ENCODE measurements at places on chromosomes 3 and 15. TPM values are rescaled to one million over a fixed set of nuclear protein-coding genes. Genes with fewer than 3 reads are reported as not detected.

Gene PDZRN3
- total RNA-seq = 31.0 TPM

- H3K27me3 ChIP-seq = no peaks in the 10 kb centered on the region
- DNase-seq = no peak
- H3K4me1 ChIP-seq = no peaks in the 10 kb centered on the region
These were observed 41.9 kb downstream of the NDUFB4 start for GRCh38 chr3:120637851-120638559.

Gene GOLGA8S
- 0.81 TPM for total RNA-seq

Gene CCNDBP1
- 44.1 TPM for total RNA-seq

- peaks cover 14% of the 10 kb centered on the region for H3K4me1 ChIP-seq
- no peak overlapping the region for H3K4me3 ChIP-seq
- H3K27me3 ChIP-seq = no peaks in the 10 kb centered on the region
- H3K36me3 ChIP-seq = peaks cover 4% of the 10 kb centered on the region
These were observed 129.4 kb downstream of the VGLL4 start for GRCh38 chr3:11514191-11514821.

DNA sequence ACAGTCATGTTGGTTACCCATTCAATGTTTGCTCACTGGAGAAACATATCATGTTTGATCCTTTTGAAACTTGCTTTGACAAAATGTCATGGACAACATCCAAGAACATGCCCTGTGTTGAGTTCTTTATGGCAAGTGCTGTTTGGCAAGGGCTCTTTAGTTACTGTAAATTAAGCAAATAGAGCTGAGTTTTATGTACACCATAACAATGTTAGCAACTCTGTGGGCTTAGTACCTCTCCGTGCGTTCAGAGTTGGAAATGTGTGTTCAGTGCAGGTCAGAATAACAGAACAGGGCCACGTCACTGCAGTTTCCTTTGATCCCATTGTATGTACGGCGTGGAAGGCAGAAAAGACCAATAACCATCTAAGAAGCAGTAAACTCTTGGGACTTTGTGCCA, 132.5 kb downstream of the MYRIP start:
- H3K27me3 ChIP-seq = no peaks in the 10 kb centered on the region
- no peak for DNase-seq
- no peaks in the 10 kb centered on the region for H3K36me3 ChIP-seq
- no peak overlapping the region for H3K4me3 ChIP-seq
- no peak overlapping the region for H3K27ac ChIP-seq

DNA sequence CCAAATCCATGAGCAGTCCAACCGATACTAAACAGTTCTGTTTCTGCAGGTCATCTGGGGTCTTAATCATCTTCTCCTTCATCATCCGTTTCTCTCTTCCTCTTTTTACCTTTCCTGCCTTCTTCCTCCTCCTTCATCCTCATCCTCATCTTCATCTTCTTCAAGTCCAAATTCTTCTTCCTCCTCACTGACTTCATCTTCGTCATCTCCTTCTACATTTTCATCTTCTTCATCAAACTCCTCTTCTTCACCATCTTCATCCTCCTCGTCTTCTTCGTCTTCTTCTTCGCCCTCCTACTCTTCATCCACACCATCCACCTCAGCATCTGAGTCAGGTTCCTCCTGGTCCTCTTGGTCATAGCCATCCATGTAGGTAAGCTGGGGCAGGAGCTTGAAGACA, 14.2 kb upstream of the COMMD4 start:
- H3K27me3 ChIP-seq = peaks cover 8% of the 10 kb centered on the region
- H3K4me3 ChIP-seq = no peak overlapping the region
- peaks cover 11% of the 10 kb centered on the region for H3K4me1 ChIP-seq
- no peak overlapping the region for H3K27ac ChIP-seq
- DNase-seq = no peak
- H3K36me3 ChIP-seq = no peaks in the 10 kb centered on the region

- H3K27me3 ChIP-seq = no peaks in the 10 kb centered on the region
- H3K36me3 ChIP-seq = peaks cover 99% of the 10 kb centered on the region
- H3K27ac ChIP-seq = peak overlapping the region; percentile 37
- H3K4me1 ChIP-seq = no peaks in the 10 kb centered on the region
- H3K4me3 ChIP-seq = no peak overlapping the region
- DNase-seq = no peak
These were observed 107.2 kb downstream of the SNRPN start for GRCh38 chr15:25061808-25062550.

Gene DAPK2
- total RNA-seq = 2.0 TPM

- DNase-seq = no peak
- peaks cover 5% of the 10 kb centered on the region for H3K4me1 ChIP-seq
- no peaks in the 10 kb centered on the region for H3K27me3 ChIP-seq
- H3K4me3 ChIP-seq = no peak overlapping the region
- H3K36me3 ChIP-seq = peaks cover 10% of the 10 kb centered on the region
These were observed 8.3 kb downstream of the B3GALNT1 start for GRCh38 chr3:161096771-161097367.

Gene GOLGA8G
- not detected for total RNA-seq

Gene FILIP1L
- 19.4 TPM for total RNA-seq

DNA sequence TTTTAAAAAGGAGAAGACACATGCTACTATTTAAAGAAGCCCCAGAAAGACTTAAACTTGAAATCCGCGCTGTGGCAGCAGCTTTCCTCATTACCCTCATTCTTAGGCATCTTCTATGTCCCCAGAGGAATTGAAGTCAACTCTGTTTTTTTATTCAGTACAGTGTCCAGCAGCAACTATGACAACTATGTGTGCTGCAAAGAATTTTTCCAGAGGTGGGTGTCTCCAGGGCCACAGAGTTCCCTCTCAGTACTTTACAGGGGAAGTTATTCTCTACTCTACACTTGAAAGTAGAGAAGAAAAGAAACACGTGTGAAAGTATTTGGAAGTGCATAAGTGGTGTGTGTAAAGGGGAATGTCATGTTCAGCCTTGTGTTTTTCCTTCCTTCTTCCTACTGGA, 32.0 kb downstream of the GATM start:
- H3K4me1 ChIP-seq = peaks cover 35% of the 10 kb centered on the region
- no peak for DNase-seq
- no peak overlapping the region for H3K27ac ChIP-seq

- no peaks in the 10 kb centered on the region for H3K36me3 ChIP-seq
- H3K4me3 ChIP-seq = no peak overlapping the region
- no peaks in the 10 kb centered on the region for H3K4me1 ChIP-seq
- DNase-seq = no peak
- no peak overlapping the region for H3K27ac ChIP-seq
These were observed 91.5 kb upstream of the ACP3 start for GRCh38 chr3:132225664-132226063.

Gene MED12L
- total RNA-seq = 10.8 TPM

GRCh38 chr15:63331456-63331855, 50.2 kb downstream of the CA12 start:
- peaks cover 14% of the 10 kb centered on the region for H3K27me3 ChIP-seq
- H3K4me1 ChIP-seq = no peaks in the 10 kb centered on the region
- no peaks in the 10 kb centered on the region for H3K36me3 ChIP-seq
- no peak for DNase-seq

Gene OR5H6
- total RNA-seq = not detected

- peaks cover 2% of the 10 kb centered on the region for H3K36me3 ChIP-seq
- no peak overlapping the region for H3K4me3 ChIP-seq
- H3K27ac ChIP-seq = no peak overlapping the region
- no peaks in the 10 kb centered on the region for H3K27me3 ChIP-seq
- DNase-seq = no peak
These were observed 26.0 kb upstream of the MAP4 start for GRCh38 chr3:48042071-48042760.

DNA sequence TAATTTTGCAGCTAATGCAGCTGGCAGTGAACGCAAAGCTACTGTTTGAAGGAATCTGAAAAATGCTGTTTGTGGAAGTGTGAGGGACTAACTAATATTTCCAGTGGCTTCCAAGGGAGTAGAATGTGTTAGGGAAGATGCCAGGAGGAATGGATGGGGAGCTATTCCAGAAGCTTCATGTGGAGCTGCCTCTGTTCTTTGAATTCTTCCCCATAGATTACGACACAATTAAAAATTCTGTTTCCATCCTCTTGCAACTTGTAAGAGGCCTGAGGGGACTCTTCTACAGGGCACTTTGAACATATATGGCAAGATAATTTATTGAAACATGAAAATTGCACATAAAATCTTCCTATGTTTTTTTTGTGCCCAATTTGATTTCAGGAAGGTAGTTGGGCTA, 74.3 kb upstream of the CTXND1 start:
- peaks cover 7% of the 10 kb centered on the region for H3K27me3 ChIP-seq
- H3K27ac ChIP-seq = no peak overlapping the region
- H3K4me1 ChIP-seq = peaks cover 13% of the 10 kb centered on the region
- H3K36me3 ChIP-seq = no peaks in the 10 kb centered on the region

GRCh38 chr3:111545349-111545748, 3.4 kb downstream of the CD96 start:
- no peaks in the 10 kb centered on the region for H3K27me3 ChIP-seq
- no peak overlapping the region for H3K27ac ChIP-seq
- H3K4me3 ChIP-seq = no peak overlapping the region
- no peaks in the 10 kb centered on the region for H3K36me3 ChIP-seq
- no peaks in the 10 kb centered on the region for H3K4me1 ChIP-seq

Gene FMN1
- 0.41 TPM for total RNA-seq

Gene MESP2
- not detected for total RNA-seq

DNA sequence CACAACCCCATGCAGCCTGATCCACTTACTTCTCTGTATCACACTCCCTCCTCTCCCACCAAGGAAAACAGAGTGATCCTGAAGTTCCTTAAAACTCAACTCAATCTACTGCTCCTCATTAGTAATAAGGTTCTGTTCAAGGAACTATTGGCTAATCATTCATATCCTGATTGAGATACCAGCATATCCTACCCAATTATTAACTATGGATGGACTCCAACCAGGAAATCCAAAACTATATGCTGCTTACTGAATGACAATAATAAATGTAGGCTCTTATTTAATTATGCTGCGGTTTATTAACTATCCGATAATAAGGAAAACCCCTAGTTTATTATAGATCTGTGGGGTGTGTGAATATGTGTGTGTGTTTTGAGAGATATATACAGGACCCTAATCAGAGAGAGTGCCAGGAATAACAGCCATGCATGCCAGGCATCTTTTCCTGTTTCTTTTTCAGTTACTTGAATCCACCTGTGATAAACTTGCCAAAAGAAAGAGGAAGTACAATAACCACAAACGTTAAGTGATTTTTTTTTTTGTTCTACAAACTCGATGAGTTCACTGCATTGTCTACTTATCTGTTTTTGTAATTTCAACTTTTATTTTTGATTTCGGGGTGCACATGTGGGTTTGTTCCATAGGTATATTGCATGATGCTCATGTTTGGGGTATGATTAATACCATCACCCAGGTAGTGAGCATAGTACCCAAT, 1031.7 kb upstream of the CFAP20DC start:
- H3K4me1 ChIP-seq = no peaks in the 10 kb centered on the region
- H3K27me3 ChIP-seq = no peaks in the 10 kb centered on the region
- H3K36me3 ChIP-seq = no peaks in the 10 kb centered on the region
- H3K4me3 ChIP-seq = no peak overlapping the region
- DNase-seq = no peak

- peaks cover 3% of the 10 kb centered on the region for H3K4me1 ChIP-seq
- H3K27ac ChIP-seq = no peak overlapping the region
These were observed 272.2 kb upstream of the CHRNA7 start for GRCh38 chr15:31758126-31758525.

GRCh38 chr3:117103675-117104074, 394.1 kb downstream of the TUSC7 start:
- no peaks in the 10 kb centered on the region for H3K36me3 ChIP-seq
- peaks cover 1% of the 10 kb centered on the region for H3K4me1 ChIP-seq
- no peak overlapping the region for H3K27ac ChIP-seq

DNA sequence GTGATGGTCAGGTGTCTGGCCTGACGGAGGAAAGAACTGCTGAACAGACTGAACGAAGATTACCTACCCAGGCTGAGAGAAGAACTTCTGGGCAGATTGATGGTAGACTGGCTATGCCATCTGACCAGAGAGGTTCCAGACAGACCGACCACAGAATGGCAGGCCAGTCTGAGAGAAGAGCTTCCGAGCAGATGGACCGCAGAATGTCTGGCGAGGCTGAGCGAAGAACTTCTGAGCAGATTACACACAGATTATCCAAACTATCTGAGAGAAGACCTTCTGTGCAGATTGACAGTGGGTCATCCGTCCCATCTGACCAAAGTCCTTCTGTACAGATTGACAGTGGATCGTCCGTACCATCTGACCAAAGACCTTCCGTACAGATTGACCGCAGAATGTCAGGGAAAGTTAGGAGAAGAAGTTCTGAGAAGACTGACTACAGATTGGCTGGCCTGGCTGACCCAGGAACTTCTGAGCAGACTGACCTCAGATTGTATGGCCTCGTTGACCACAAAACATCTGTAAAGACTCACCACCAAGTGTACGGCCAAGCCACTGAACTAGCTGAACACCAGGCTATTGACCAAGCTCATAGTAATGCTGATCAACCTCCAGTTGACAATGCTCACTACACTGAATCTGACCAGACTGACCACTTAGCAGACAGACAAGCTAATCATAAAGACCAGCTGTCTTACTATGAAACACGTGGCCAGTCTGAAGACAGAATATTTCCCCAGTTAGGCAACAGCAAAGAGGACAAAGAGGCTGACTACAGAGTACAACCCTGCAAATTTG, 812 bp downstream of the TEX55 start:
- H3K4me1 ChIP-seq = peaks cover 4% of the 10 kb centered on the region
- H3K27ac ChIP-seq = no peak overlapping the region
- no peaks in the 10 kb centered on the region for H3K36me3 ChIP-seq
- DNase-seq = no peak
- H3K4me3 ChIP-seq = no peak overlapping the region

GRCh38 chr15:69275933-69276560, 22.7 kb upstream of the PAQR5 start:
- no peak overlapping the region for H3K27ac ChIP-seq
- H3K4me3 ChIP-seq = no peak overlapping the region
- peaks cover 6% of the 10 kb centered on the region for H3K4me1 ChIP-seq
- H3K27me3 ChIP-seq = peaks cover 9% of the 10 kb centered on the region

GRCh38 chr3:65858749-65859148, 180.0 kb downstream of the MAGI1 start:
- no peak for DNase-seq
- H3K27ac ChIP-seq = no peak overlapping the region
- H3K4me3 ChIP-seq = no peak overlapping the region
- H3K36me3 ChIP-seq = peaks cover 3% of the 10 kb centered on the region
- no peaks in the 10 kb centered on the region for H3K27me3 ChIP-seq
- H3K4me1 ChIP-seq = peaks cover 62% of the 10 kb centered on the region

- H3K4me3 ChIP-seq = no peak overlapping the region
- no peak overlapping the region for H3K27ac ChIP-seq
- peaks cover 2% of the 10 kb centered on the region for H3K36me3 ChIP-seq
- H3K27me3 ChIP-seq = no peaks in the 10 kb centered on the region
- no peak for DNase-seq
These were observed 14.8 kb downstream of the PPP2R3A start for GRCh38 chr3:135980343-135980742.

DNA sequence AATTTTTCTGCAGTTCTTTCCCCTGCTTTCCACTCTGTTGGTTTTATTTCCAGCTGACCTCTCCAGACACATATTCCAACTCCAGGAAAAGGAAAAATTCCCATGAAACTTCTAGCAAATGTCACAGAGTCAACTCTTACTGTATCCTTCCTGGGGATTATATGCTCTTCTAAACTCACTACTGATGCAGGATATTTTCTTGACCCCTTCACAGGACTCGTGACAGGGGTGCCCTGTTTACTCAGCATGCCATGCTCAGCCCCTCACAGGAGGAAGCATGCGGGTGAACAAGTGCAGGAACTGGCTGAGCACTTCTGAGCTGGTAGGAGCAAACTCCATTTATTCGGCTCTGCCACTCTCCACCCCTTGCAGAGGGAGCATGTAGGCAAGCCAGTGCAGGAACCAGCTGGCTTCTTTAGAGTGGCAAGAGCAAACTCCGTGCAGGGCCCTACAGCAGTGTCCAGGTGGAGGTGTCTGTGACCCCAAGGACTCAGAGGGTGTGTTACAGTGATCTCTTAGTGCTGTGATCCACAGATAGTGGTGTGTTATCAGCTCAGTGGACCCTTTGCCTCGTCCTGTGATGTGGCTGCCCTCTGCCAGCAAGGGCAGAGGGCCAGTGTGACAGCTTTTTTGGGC, 413.6 kb upstream of the GRM7 start:
- no peaks in the 10 kb centered on the region for H3K36me3 ChIP-seq
- DNase-seq = no peak
- H3K27ac ChIP-seq = no peak overlapping the region
- no peaks in the 10 kb centered on the region for H3K4me1 ChIP-seq
- no peak overlapping the region for H3K4me3 ChIP-seq

All from progenitor cell of endocrine pancreas (in vitro differentiated cells).